ENCODE measurements at places on chromosomes 1 and 21.
A peak's percentile ranks its signal among the peaks of the same experiment; 100 is the strongest.

- no peak for DNase-seq
Measured at GRCh38 chr1:31677949-31678348, 25.9 kb downstream of the COL16A1 start.

DNA sequence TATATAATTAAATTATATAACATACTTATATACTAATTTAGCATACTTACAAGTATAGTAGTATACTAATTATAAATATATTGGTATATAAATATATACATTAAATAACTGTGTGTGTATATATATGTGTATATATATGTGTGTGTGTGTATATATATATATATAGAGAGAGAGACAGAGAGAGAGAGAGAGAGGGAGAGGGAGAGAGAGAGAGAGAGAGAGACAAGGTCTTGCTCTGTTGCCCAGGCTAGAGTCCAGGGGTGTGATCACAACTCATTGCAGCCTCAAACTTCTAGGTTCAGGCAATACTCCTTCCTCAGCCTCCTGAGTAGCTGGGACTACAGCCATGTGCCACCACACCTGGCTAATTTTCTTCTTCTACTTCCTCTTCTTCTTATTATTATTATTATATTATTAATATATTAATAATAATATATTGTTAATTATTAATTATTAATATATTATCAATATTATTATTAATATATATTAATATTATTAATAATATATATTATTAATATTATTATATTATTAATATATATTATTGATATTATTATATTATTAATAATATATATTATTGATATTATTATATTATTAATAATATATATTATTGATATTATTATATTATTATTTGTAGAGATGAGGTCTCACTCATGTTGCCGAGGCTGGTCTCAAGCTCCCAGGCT lies 185.5 kb downstream of the CRB1 start:
- DNase-seq, result no peak

GRCh38 chr1:182143154-182143657 lies 81.7 kb upstream of the ZNF648 start:
- peak; percentile 87 for DNase-seq

DNA sequence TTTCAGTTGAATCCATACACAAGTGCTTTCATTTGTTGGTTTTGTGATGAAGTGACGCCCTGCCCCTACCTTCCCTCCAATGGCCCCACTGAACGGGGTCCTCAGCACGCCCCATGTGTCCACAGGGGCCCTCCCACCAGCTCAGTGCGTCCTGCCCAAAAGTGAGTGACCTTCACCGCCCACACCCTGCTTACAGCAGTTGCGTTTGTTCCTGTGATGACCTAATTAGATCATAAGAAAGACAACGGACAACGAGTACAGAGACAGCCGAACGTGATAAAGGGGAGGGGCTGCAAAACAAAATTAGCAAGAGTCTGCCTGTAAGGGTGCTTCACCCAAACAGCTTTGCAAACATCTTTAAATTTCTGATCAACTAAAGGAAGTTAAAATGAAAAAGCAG lies 38.2 kb upstream of the RIPK4 start:
- DNase-seq, result no peak

DNA sequence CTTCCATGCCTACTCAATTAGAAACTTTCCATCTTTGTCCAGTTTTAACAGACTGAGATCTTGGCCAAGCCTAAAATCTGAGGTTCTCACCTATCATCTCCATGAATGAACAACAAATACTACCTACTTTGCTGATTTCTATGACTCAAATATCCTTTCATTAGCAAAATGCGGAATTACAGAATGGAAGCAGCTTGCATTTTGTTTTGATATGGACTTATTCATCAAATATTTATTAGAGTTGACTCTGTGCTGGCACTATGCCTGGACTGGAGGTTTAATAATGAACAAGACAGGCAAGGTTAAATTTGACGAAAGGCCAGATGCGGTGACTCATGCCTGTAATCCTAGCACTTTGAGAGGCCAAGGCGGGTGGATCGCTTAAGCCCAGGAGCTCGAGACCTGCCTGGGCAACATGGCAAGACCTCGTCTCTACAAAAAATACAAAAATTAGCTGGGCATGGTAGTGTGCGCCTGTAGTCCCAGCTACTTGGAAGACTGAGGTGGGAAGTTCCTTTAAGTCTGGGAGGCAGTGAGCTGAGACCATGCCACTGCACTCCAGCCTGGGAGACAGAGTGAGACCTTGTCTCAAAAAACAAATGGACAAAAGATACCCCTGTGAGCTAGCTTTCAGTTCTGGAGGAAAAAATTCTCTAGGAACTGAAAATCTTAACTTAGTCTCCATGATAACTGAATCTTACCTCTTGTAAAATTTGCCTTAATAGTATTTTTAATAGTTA lies 29.4 kb upstream of the SOD1 start:
- DNase-seq, result no peak

DNA sequence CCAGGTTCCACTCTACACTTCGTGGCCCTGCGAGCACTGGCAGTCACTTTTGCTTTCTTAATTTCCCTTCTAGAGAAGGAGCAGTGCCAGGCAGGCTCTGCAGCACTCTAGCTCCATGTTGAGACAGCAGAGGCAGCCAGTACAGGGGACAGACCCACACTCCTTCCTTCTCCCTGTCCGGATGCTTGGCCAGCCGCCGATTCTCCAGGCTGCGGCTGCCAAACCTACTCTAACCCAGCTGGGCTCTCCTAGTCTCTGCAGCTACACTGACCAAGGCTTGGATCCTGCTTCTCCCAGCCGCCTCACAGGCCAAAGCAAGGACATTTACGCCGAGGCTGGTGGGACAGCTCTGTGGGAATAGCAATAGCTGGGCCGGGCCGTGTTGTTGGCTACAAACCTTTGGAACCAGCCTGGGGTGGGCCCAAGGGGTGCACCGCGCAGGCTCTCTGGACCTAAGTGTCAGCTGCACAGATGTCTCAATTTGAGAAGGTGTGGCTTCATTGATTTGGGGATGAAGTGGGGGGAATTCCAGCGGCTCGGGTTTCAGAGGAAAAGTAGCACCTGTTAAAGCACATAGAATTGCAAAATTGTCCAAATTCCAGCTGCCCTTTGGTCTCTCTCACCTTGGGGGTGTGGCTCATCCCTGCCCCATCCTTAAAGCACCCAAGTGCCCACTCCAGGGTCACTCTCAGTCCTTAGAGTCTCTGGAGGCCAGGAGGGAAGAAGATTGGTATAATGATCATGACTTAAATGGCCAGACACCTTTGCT lies 3.2 kb downstream of the BARHL2 start:
- DNase-seq, result no peak

GRCh38 chr21:17537299-17537698 lies 24.5 kb downstream of the CXADR start:
- DNase-seq, result no peak

Measured in stimulated activated CD8-positive, alpha-beta memory T cell treated with anti-CD3 and anti-CD28 coated beads, Interleukin-15, amount 100 ng/mL, for 1 hour (primary cell).